ENCODE measurements at places on chromosomes 2 and 18. TPM values are rescaled to one million over a fixed set of nuclear protein-coding genes. Genes with fewer than 3 reads are reported as not detected.

DNA sequence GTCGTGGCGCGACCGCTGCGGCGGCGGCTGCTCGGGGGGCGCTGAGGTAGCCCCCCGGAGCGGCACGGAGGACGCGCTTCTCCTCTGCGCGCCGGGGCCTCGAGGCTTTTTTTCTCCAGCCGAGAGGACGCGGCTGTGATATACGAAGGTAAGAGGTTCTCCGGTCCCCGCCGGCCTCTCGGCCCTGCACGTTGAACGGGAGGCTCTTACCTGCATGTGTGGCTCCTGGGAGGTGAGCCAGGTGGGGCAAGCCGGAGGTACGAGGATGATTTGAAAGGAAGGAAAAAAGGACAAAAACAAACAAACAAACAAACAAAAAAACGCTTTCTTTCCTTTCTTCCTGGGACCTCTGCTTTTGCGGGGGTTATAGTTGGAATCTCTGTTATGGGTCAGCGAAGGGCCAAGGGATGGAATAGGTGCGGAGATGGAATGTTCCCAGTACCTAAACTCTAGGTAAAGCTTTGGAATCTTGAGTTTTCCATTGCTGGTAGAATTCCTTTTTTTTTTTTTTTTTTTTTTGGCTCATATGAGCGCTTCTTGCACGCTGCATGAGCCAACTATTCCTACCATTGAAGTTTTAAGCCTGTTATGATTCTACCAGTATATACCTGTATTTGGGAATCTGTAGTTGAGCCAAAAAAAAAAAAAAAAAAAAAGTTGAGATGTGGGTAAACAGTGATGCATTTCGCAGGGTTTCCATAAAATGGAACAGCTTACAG lies 674 bp downstream of the PTPN4 start:
- no peak for DNase-seq

DNA sequence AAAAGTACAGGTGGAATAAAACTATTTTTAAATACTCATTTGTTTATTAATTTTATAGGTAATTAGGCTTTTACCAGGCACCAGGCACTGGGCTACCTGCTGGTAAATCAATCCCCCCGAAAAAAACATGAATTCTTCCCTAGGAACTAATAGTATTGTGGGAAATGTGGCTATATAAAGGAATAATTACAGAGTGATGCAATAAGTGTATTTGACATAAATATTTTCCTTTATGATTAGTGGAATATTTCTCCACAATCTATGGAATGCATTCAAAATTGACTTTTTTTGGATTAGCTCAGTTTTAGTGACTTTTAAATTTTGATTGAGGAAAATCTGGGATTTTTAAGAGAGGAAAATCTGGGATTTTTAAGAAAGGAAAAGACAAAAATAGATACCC lies 109.7 kb upstream of the BZW1 start:
- DNase-seq, result no peak

DNA sequence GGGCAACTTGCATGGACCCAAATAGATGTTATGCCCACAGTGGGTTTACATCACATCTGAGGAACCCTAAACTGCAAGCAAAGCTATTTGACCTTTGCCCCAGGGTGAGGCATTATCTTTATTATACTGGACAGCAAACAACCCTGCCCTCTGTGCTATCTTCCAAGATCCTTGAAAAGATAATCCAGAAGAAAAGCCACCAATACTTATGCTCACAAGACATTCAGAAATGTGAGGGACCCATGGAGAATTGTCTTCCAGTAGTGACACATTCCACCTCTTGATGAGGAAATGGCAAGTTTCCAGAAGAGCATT lies 53.0 kb upstream of the NDUFV2 start:
- DNase-seq, result no peak

DNA sequence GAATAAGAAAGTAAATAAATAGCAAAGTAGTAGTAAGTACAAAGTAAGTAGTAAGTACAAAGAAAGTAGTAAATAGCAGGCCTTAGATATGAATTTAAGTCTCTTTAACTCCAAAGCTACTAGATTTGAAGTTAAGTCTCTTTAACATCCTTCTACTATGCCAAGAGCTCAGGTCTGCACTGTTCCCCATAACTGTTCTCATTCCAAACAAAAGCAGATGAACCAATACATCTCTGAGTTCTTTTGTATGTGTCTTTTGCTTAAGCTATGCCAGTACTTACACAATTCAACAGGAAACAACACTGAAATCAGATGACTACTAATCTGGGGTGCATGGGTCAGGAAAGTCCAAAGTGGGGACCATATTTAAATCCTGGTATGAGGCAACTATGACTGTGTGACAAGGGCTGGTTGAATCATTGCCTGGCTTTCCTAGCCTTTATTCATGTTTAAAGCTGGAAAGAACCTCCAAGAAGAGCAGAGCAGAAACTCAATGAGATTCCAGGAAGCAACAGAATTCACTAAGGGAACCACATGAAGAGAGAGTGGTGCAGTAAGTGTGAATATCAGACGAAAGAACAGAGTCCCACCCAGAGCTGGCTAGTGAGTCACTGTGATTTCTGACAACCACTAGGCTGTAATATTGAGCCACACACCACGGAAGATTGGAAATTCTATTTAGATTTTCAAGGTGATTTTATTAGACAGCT lies 51.0 kb upstream of the CYP26B1 start:
- DNase-seq, result no peak

- no peak for DNase-seq
Observed at GRCh38 chr18:8938817-8939216, 163.7 kb upstream of the NDUFV2 start.

DNA sequence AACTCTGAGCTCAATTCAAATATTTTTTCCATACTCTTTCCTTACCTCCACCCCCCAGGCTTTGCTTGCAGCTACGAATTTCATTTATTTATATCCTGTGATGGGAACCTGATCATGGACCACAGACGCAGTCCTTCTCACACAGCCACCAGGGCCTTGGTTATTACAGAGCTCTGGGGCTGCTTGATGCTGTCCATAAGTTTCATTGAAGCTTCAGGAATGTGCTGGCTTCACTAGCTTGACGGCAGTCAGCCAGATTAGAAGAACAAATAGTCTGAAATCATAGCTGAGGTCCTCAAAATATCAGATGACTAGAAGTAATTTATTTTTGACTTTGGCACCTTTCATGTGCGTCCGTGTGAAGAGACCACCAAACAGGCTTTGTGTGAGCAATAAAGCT lies 104.9 kb downstream of the VWA3B start:
- no peak for DNase-seq

DNA sequence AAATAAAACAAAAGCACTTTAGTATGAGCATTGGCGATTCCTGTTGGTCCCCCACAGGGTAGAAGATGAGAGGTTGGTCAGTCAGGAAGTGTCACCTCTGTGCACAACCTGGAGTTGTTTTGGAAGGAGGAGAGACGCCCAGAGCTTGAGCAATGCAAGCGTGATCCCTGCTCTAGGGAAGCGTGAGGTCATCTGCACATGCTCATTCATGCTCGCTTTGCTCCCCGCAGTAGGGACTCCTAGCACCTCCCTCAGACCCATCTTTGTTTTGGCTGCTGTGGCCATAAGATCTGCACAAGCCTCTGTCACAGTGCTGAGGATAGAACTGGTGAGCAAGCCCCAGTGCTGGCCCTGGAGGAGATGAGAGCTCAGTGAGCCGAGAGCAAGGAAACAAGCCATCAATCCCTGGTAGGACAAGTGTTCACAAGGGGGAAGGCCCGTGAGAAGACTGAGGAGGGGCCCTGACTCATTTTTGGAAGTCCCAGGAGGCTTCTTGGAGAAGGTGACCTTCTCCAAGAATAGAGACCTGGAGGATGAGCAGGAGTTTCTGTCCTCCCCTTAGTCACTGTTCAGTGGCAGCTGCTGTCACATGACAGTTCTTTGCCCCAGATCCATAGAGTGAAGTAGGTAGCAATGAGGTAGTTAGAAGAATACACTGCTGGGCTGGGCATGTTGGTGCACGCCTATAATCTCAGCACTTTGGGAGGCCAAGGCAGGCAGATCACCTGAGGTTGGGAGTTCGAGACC lies 13.3 kb upstream of the ATP8B1 start:
- DNase-seq, result no peak

FKBP1B gene
- total RNA-seq, result 0.33 TPM

MC4R gene
- total RNA-seq, result not detected

SERPINB11 gene
- not detected for total RNA-seq

IL1F10 gene
- total RNA-seq, result not detected

GPC1 gene
- 0.45 TPM for total RNA-seq

PXDN gene
- 0.58 TPM for total RNA-seq

TIGD1 gene
- 4.6 TPM for total RNA-seq

RAD51AP2 gene
- not detected for total RNA-seq

CPSF3 gene
- 62.2 TPM for total RNA-seq

SLC40A1 gene
- total RNA-seq, result 0.61 TPM

GRHL1 gene
- total RNA-seq, result 0.19 TPM

Measured in GM12878 (cell line).